ENCODE measurements at places on chromosomes 1 and 21. TPM values are rescaled to one million over a fixed set of nuclear protein-coding genes. Genes with fewer than 3 reads are reported as not detected.
A peak's percentile ranks its signal among the peaks of the same experiment; 100 is the strongest.

Gene KIF17
- total RNA-seq: 0.68 TPM

Gene PM20D1
- 0.14 TPM for total RNA-seq

DNA sequence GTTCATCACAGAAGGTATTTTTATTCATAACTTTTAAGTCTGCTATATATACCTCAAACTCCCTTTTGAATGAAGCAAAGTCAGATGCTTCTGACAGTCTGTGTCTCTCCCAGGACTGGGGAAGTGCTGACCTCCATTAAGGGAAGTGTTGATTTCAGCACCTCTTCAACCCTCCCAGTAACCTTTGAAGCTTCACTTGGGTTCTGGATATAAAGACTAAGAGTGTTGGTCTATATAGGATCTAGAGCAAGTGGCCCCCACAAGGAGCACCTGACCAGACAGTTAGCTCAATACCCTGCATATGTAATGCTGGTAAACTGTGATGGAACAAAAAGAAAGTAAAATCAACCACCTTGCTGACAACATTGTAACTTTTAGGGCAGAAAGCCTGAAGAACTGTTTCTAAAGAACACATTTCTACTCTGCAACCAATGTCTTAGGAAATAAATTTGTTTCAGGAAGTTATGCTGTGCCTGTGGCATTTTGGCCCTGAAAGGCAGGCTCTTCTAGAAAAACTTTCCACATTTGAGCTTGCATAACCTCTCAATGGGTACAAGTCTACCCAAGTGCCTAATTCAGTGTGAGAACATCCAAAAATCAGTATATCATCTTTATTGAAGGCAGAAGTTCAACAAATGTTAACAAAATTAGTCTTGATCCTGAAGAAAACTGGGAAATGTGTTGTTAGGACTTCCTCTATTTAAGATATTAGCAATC is 865 bp upstream of the PTPN22 start:
- DNase-seq: no peak

DNA sequence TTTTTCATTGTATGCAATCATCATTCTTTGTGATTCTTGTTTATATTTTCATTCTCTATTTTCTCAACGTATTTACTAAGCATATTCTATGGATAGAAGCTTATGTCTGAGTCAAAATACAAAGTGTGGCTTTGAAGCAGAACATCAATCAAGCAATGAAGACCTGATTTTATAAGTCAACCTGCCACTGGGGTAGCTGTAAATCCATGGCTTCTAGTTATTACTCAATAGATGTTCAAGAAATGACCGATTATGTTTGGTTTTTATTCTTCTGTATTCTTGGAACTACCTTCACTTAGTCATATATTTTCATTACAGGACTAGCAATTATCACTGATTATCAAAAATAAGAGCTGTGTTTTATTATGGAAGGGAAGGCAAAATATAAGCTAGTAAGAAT is 20.5 kb upstream of the PTGS2 start:
- DNase-seq: no peak

DNA sequence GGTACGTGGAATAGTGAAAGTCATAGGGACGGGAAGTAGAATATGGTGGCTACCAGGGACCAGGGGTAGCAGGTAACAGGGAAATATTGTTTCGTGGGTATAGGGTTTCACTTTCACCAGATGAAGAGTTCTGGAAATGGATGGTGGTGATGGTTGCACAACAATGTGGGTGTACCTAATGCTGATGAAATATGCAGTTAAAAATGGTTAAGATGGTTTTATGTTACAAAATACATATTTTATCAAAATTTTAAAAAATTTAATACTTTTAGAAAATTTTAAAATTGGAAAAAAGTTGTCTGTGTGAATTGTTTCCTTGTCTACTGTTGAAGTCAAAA is 55.5 kb upstream of the TLR5 start:
- DNase-seq: no peak

GRCh38 chr1:207844371-207844770 is 66.6 kb downstream of the CD34 start:
- no peak for DNase-seq

Gene KRTAP12-2
- not detected for total RNA-seq

Gene TDRD10
- 1.1 TPM for total RNA-seq

DNA sequence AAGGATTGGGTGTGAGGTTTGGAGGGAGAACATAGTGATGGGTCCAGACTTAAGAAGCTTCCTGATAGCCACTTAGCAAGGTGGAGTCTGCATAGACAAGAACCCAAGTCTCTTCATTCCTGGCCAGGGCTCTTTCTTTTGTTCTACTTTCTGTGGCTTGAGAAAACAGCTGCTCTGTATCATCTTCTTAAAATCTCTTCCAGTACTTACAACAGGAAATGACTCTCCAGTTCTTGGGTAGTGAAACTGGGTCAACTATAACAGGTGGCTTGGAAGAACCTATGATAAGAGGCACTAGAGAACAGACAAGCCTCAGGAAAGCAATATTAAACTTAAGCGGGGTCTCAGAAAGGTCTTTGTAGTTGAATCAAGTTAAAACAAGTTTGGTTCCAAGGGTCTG is 148.1 kb upstream of the USP24 start:
- no peak for DNase-seq

DNA sequence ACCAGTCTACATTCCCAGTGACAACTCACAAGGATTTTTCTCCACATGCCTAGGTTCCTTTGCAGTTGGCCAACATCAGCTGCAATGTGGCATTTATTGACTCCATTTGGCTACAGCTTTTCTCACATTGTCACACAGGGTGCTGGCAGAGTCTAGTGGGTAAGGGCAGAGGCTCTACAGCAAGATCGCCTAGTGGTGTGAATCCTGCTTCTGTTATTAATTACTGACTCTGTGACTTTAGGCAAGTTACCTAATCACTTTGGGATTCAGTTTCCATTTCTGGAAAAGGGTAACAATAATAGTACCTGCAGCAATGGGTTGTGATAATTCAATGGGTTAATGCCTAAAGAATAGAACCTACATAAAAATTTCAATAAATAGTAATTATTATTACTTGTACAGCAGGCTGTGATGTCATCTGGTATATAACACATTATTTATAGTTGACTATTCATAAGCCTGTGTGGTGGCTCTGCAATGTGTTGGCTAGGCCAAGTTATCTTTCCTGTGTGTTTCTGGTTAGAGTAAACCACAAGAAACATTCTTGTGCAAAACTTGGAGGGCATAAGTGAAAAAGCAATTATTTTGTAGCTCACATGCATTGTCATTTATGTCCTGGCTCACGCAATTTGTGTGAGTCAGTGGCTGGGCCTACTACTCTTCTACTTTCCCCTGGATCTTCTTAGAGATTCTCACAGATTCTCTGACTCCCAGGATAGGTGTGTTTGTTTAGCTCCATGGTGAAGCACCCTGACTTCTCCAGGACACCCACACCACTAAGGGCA is 59.5 kb downstream of the PTGS2 start:
- no peak for DNase-seq

- no peak for DNase-seq
Measured at GRCh38 chr1:166695115-166695514, 144.2 kb upstream of the POGK start.

Gene PTCH2
- total RNA-seq: 0.95 TPM

Gene RIPK4
- 9.2 TPM for total RNA-seq

DNA sequence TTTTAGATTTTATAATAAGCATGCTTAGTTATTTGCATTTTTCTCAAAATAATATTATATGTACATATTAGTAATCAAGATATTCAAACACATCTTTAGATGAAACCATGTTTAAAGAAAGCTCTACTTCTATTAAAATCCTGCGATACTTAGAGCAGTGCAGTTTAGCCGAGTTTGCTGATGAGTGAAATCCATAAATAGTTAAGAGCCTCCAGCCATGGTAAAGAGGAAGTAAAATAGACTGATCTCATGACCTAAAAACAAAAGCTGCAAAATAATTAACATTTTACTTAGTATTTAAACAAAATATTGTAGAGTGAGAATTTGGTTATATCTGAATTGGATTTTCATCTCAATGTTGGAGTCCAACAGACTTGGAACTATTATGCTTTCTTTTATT is 147.4 kb upstream of the NRIP1 start:
- no peak for DNase-seq

GRCh38 chr1:200708769-200709168 is 29.9 kb upstream of the CAMSAP2 start:
- no peak for DNase-seq

Gene CFAP74
- not detected for total RNA-seq

DNA sequence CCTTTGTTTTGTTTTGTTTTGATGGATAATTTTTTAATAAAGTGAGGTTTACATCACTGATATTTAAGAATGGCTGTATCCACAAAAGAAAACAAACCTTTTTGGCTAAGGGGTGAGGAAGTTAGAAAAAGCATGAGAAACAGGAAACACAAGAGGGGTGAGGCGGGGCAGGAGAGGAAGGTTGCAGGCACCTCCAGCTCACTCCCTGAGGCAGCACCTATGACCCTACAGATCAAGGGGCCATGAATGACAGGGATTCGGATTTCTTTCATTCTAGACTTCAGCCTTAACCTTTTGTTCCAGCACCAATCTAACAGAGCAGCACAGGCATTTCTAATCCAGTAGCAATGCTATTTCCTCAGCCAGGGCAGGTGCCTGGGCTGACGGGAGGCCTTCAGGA is 4.4 kb downstream of the CLCA4 start:
- no peak for DNase-seq

DNA sequence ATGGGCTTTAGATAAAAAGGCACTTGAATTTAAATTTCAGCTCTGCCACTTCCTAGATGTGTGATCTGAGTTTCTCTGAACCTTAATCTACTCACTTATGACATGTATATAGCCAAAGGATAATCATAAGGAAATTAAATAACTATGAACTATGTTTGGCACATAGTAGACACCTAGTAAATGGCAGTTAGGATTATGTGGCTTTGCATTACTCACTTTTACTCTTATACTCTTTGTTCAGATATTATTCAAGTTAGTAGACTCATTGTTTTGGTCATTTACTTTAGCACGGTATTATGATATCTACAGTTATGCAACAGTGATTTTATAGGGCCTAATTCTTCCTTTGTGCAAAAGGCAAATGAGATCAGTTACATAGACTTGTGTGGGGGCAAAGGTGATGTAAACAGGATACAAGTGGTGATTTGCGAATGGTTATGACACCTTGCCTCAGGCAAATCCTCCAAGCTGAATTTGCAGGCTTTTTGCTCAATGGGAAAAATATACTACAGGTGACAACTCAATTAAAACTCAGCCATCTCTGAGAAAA is 297.2 kb upstream of the PBX1 start:
- DNase-seq: no peak

Gene EFNA3
- 3.2 TPM for total RNA-seq

- DNase-seq: no peak
Measured at GRCh38 chr21:39083377-39084008, 99.8 kb downstream of the PSMG1 start.

DNA sequence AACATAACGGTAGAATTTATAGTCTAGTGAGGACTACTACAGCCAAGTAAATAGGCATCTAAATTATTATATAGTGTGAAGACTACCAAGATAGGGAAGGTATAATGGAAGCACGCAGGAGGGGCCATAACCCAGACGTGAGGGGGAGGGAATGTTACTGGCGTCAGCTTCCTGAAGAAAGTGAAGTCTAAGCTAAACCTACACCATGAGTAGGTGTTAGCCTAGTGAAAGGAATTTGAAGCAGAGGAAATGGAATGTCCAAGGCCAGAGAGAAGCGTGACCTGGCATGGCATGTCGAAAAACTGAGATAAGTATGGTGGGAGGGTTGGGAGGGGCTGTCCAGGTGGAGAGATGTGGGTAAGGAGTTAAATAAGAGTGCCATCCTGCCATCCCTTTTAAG is 140.5 kb downstream of the SLC44A5 start:
- DNase-seq: no peak

- no peak for DNase-seq
Measured at GRCh38 chr1:202143768-202144401, 652 bp downstream of the ARL8A start.

Gene MATN1
- not detected for total RNA-seq

Gene WDR64
- total RNA-seq: not detected

Gene KRTAP19-1
- not detected for total RNA-seq

DNA sequence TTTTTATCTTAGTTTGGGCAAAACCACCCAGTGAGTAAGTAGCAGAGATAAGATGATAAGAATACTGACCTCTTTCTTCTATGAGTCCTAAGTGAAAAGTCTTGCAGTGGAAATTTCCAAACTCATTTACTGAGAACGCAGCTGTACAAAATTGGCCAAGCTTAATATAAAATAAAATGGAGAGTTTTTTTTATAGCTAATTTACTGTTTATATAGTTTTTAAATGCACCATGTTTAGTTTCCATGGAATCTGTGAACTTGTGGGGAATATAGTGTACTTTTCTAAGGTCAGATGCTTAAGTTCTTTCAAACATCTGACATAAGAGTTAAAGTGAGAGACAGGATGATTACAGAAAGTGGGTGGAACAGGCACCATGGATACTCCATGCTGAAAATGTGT is 833.5 kb downstream of the ADGRL2 start:
- no peak for DNase-seq

GRCh38 chr1:154974102-154974807 is at the start of gene CKS1B:
CKS1B (plus strand) TSS chr1:154974681; CDS start chr1:154974746, 65 bp downstream.
- DNase-seq: peak; percentile 95

DNA sequence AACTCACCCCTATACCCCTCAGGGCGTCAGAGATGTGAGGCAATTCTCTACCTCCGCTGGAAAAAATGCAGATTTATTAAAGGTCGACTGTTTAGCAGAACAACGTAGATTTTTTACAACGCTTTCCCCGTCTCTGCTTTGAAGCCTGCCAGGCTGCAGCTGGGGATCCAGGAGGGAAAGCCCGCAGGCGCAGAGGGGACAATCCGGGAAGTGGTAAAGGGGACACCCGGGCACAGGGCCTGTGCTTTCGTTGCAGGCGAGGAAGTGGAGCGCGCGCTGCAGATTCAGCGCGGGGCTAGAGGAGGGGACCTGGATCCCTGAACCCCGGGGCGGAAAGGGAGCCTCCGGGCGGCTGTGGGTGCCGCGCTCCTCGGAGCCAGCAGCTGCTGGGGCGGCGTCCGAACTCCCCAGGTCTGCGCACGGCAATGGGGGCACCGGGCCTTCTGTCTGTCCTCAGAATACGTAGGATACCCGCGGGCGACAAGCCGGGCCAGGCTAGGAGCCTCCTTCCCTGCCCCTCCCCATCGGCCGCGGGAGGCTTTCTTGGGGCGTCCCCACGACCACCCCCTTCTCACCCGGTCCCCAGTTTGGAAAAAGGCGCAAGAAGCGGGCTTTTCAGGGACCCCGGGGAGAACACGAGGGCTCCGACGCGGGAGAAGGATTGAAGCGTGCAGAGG is 5.5 kb downstream of the SIM2 start:
- no peak for DNase-seq

Gene VASH2
- total RNA-seq: 0.42 TPM

- no peak for DNase-seq
Measured at GRCh38 chr1:165942927-165943597, 115.6 kb downstream of the UCK2 start.

- no peak for DNase-seq
Measured at GRCh38 chr1:16967095-16967575, 13.3 kb downstream of the MFAP2 start.

- DNase-seq: no peak
Measured at GRCh38 chr1:157415661-157416060, 136.7 kb downstream of the FCRL5 start.

- DNase-seq: no peak
Measured at GRCh38 chr1:96955307-96956012, 233.9 kb downstream of the PTBP2 start.
